Activated CD4-positive, alpha-beta T cell treated with anti-CD3 and anti-CD28 coated beads, Interleukin-2, amount 50 U/mL, for 48 hours (primary cell): ENCODE measurements at places on chromosomes 12 and 14.
A peak's percentile ranks its signal among the peaks of the same experiment; 100 is the strongest.

- peak; percentile 62 for DNase-seq
Measured at GRCh38 chr14:102928412-102929240, 6.2 kb downstream of the AMN start.

GRCh38 chr12:48717252-48717695 is 767 bp upstream of the CCNT1 start:
- DNase-seq = no peak

- no peak for DNase-seq
Measured at GRCh38 chr12:103771466-103771865, 69.6 kb downstream of the NT5DC3 start.

DNA sequence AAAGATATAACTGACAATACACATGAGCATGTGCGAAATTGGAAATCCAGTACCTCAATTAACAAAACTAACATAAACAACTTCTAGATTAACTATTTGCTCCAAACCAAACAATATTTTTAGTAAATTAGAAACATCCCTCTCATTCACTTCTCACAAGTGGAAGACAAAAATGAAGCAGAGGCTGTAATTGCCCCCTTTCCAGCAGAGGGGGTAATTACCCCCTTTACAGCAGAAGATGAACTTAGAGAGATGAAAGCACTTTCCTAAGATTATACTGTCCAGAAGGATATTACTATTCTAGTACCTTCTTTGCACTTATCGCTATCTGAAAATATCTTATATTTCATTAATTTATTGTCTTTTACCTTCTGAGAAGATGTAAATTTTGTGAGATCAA is 1025.2 kb downstream of the FSCB start:
- no peak for DNase-seq

GRCh38 chr12:40171501-40171900 is 53.3 kb upstream of the LRRK2 start:
- DNase-seq = no peak

DNA sequence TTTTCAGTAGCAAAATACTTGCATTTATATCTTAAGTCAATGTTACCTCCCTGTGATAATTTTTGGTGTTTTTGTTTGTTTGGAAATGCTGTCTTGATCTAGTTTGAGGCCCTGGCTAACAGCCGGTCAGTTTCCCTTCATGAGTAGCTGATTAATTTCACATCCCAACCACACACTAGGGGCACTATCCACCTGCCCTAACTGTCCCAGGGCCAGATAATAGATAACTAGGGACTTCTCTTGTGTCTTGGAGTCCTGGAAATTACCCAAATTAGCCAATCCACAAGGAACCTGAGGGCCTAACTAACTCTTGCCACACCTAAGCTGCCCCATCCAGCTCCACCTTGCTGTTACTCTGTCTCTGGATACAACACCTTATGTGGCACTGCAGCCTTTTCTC is 399.9 kb downstream of the FOXG1 start:
- no peak for DNase-seq

DNA sequence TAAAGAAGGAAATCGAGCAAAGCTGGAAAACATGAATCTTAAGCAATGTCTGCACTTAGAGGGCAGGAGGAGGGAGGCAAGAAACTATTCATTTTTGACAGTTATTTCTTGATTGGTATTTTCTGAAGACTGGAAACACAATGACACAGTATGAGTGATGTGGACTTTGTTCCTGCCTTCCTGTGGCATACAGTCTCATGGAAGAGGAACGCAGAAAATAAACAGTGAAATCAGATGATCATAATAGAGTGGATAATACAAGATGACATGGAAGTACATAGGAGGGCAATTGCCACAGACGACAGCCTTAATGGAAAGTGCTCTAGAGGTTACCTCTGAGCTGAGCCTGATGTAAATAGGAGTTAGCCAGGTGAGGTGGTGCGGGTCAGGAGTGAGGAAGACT is 140.4 kb upstream of the MAX start:
- DNase-seq = no peak

DNA sequence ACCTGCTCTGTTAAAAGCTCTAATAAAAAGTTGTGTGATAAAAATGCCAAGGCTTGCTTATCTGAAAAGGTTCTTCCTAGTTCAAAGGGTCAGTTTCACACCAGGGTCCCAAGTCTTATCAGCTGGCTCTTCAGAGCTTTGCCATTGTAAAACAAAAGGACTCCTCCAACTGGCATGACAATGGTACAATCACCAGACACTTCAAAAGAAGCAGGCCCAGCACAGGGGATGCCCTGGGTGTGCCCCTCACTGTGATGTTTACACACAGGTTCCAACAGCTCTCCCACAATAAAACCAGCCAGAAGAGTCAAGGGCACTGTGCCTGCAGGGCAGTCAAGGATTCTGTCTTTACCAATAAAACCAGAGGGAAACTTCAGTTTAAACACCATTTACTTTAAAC is 78.7 kb downstream of the PRICKLE1 start:
- no peak for DNase-seq

DNA sequence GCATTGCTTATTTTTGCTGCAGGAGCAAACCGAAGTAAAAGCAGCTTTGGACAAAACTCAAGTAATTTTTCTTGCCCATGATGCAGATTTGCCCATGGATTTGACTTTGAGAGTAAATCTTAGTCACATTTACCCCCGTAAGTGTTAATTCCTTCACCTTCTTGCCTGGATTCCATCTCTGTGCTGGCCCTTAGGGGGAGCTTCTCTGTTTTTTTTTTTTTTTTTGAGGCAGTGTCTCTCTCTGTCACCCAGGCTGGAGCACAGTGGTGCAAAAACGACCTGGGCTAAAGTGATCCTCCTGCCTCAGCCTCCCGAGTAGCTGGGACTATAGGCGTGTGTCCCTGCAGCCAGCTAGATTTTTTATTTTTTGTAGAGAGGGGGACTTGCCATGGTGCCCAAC is 210.2 kb downstream of the FUT8 start:
- no peak for DNase-seq

GRCh38 chr12:77830583-77831351 is at the start of gene NAV3:
Gene NAV3 (plus strand): TSS chr12:77830894. CDS start chr12:77831462, 568 bp downstream.
- DNase-seq = no peak

DNA sequence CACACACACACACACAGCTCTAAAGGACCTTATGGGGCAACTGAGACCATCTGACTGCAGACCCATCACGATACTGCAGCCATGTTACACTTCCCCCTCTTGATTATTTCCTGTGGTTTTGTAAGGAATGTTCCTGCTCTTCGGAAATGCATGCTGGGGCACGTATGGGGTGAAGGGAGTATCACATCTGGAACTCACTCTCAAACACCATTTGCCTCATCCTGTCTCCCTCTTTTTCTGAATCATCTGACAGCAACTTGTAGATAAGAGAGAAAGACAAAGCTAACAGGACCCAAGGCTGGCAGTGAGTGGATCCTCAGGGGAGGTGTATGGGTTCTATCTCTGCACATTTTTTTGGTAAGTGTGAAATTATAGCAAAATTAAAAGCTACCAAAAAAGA is 50.3 kb downstream of the RIMBP2 start:
- DNase-seq = no peak

GRCh38 chr12:99393763-99394162 is 253.8 kb upstream of the GARIN6 start:
- DNase-seq = no peak

- no peak for DNase-seq
Measured at GRCh38 chr14:68367536-68367935, 425.3 kb downstream of the ZFP36L1 start.

DNA sequence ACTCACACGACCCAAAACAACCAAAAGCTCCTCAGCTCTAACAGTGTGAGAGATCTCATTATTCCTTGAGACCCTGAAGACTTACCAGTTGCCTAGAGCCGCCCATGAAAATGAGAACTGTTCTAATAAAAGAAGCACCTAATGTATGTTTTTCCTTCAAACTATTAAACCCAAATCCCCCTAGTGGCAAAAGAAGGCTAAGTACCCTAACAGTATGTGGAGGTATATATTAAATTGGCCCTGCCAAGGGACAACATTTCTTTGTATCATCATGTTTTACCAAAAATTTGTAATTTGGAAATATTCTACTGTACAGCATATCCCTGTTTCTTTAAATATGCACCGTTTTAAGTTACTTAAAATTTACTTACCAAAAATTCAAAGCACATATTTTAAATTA is 38.0 kb upstream of the PPFIA2 start:
- DNase-seq = no peak

DNA sequence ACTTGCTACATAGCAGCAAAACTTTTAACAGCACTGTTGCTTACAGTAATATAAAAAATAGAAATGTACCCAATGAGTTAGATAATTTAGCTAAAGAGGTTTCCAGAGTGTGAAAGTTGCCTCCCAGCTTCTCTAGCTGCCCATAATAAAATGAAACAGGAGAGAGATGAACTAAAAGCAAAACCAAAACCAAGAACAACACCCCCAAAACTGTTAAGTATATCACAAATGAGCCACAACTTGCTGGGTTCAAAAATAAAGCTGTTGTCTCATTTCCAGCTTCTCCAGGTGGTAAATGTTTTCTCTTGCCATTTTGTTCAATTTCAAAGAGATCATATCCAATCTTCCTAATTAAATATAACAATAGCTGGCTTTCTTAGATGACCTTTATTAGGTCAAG is 614.0 kb downstream of the ETNK1 start:
- DNase-seq = no peak

- DNase-seq = no peak
Measured at GRCh38 chr12:114698566-114699163, 14.7 kb upstream of the TBX3 start.

DNA sequence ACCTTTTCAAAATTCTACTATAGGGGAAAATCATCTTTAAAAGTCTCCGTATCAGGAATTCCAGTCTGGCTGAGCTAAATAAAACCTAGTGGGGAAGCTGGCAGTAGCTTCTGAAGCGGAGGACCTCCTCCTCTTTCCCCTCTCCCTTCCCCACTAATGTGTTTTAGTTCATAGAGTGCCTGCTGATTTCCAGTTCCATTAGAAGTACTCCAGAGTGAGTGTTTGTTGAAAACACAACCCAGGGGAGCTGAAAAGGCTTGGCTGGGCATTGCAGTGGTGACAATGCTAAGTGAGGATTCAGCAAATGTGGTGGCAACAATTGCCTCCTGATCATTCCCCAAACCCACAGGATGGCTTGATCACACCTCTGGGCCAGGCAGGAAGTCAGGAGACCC is 144.2 kb upstream of the FRMD6 start:
- no peak for DNase-seq

- no peak for DNase-seq
Measured at GRCh38 chr14:87830443-87831096, 162.4 kb downstream of the GALC start.

DNA sequence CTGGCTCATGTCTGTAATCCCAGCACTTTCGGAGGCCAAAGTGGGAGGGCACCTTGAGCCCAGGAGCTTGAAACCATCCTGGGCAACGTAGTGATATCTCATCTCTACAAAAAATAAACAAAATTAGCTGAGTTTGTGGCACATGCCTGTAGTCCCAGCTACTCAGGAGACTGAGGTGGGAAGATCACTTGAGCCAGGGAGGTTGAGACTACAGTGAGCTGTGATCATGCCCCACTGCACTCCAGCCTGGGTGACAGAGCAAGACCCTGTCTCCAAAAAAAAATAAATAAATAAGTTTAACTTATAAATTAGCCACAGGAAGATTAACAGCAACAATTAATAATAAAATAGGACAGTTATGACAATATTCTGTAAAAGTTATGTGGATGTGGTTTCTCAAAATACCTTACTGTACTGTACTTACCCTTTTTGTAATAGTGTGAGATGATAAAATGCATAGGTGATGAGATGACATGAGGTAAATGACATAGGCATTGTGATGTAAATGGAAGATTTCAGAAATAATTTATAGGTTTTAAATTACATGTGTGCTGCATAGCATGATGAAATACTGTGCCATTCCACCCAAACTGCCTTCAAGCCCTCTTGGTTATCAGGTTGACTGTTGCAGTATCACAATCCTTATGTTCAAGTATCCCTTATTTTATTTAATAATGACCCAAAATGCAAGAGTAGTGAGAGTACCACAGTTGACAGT is 22.0 kb downstream of the USP15 start:
- DNase-seq = no peak

DNA sequence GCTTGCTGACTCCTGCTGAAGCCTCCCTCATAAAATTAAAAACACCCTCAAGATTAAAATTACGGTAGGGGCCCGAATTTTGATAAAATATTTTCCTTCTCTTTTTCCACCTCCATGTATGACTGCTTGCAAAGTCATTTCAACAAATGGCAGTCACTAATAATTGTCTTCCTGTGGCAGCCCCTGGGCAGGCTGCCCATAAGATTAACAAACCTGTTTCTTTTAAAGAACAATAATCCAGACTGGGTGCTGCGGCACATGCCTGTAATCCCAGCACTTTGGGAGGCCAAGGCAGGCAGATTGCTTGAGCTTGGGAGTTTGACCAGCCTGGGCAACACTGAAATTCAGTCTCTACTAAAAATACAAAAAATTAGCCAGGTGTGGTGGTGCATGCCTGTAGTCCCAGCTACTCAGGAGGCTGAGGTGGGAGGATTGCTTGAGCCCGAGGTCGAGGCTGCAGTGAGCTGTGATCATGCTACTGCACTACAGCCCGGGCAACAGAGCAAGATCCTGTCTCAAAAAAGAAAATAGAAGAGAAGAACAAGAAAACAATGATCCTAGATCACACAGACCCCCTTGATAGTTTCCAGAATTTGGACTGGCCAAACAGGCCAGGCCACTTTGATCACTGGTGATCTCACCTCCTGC is 8.7 kb downstream of the SAV1 start:
- no peak for DNase-seq

GRCh38 chr12:97899529-97899928 is 436.9 kb downstream of the RMST start:
- DNase-seq = no peak

DNA sequence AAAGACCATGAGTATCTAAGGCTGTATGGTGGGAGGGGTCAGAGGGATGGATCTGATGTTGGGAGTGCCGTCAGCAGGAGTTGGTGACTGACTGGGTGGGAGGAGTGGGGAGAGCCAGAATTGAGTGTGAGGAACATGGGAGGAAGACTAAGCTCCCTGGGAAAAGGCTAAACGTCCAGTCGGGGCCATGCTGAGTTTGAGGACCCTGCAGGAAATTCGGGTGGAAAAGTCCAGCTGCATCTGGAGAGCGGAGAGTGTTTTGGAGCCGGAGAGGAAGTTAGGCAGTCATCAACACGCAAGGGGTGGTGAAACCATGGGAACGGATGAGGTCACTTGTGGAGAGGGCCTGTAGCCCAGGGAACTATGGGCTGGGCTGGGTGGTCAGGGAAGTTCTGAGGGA is 60.9 kb downstream of the ELK3 start:
- no peak for DNase-seq

- DNase-seq = no peak
Measured at GRCh38 chr14:71891185-71891584, 41.0 kb upstream of the RGS6 start.

DNA sequence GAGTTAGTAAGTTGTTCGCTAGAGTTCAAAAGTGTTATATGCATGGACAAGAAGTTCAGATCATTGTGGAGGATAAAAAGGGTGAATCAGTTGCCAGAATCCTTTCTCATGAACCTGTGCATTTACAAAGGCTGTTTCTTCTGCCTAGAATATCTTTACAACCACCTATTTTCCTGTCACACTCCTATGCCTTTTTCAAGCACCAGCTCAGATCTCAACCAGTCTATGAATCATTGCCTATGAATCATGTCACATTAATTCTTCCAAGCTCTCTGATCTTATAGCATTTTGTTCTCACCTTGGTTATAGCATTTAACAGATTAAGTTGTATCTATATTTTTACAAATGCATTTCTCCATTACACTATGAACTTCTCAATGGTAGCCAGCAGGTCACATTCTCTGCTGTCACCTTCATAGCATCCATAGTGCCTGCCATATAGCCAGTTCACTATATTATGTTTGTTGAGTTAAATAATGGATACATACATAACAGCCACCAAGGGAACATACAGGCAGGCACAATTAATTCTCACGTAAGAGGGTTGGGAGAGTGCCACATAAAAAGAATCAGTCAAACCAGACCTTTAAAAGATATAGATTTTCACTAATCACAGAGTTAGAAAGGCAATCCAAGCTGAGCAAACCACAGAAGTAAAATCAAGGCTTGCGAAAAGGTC is 573.0 kb downstream of the FOXG1 start:
- DNase-seq = no peak
